ENCODE measurements at places on chromosomes 2 and 18.

DNA sequence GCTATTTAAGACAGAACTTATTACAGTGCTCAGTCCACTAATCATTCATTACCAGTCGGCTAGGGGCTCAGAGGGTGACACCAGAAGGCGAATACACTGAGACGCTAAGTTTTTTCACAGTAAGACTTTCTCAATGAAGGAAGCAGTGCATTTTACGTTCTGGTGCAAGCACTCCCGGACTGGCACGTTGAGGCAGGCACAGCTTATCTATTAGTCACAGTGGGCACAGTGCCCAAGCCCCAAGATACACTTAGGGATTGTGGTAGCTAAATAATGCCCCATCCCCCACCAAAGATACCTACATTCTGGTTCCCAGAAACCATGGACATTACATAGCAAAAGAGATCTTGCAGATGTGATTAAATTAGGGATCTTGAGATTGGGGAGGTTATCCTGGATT lies 32.6 kb upstream of the BCL11A start:
- DNase-seq, result no peak

DNA sequence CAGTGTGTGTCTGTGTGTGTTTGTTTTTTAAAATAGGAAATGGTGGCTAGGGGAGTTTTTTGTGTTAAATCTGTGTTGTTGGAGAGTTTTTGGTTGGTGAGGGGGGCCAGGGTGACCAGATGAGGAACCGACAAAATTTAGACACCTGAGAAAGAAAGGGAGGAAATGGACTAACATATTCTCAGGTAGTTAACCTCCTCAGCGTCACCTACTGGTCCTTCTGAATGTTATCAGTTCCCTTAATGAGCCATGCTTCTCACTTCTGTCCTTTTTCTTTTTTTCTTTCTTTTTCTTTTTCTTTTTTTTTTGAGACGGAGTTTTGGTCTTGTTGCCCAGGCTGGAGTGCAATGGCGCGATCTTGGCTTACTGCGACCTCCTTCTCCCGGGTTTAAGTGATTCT lies 107.0 kb downstream of the FMNL2 start:
- no peak for DNase-seq

DNA sequence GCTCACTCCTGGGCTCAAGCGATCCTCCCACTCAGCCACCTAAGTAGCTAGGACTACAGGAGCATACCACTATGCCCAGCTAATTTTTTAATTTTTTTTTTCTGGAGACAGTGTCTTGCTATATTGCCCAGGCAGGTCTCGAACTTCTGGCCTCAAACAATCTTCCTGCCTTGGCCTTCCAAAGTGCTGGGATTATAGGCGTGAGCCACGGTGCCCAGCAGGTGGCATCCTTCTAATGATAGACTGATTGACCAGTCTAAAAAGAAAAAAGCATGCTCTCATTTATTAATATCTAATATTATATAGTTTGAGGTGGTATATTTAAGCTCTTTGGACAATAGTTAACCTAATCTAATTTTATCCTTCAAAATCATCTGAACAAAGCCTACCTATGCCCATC lies 198.6 kb downstream of the CAMKMT start:
- no peak for DNase-seq

DNA sequence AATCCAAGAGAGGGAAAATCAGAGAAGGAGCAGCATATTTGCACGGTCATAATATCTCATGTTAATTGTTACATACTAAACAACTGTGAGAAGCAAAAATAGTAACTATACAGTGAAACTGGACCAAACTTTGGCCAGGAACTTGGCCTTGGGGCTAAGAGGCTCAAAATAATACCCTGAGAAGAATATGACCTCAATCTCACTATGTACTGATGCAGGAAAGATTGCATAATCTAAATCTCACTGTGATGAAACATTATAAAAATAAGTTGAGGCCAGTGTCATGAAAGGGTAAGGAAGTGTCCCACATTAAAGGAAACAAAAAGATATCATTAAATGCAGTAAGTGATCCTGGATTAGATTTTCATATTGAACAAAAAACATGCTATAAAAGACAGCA lies 36.5 kb downstream of the ZRANB3 start:
- DNase-seq, result no peak

GRCh38 chr2:188788621-188789020 lies 185.6 kb upstream of the COL3A1 start:
- DNase-seq, result peak; percentile 54

DNA sequence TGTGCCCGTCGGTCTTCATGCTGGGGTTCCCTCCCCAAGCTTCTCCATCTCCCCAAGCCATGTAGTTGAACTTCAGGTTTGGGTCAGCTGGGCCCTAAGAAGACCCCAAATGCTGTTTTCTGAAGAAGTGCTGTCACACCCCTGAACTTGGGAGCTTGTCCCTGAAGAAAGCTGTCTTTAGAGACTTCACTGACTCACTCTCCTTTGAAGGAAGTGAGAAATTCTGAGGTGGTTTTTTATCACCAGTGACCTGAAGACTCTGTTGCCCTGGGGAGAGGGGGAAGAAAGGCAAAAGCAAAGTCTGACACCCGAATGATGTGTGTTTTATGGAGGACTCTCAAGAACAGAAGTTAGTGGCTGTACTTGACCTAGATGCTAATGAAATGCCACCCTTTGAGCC lies 83.6 kb upstream of the BCL2L11 start:
- no peak for DNase-seq

GRCh38 chr2:16123421-16123820 lies 183.1 kb downstream of the MYCN start:
- DNase-seq, result no peak

Measured in body of pancreas (tissue), 4 donors.